Suprapubic skin (tissue), 4 donors: ENCODE measurements at places on chromosomes 7 and 10. TPM values are rescaled to one million over a fixed set of nuclear protein-coding genes. Genes with fewer than 3 reads are reported as not detected.

SLC16A12 gene
- total RNA-seq = 1.4 TPM

GRCh38 chr10:132506711-132507408 lies 30.7 kb upstream of the INPP5A start:
- H3K4me1 ChIP-seq = peaks cover 12% of the 10 kb centered on the region
- no peak overlapping the region for H3K4me3 ChIP-seq
- H3K36me3 ChIP-seq = no peaks in the 10 kb centered on the region
- no peak overlapping the region for H3K27ac ChIP-seq
- peak; percentile 58 for DNase-seq
- peaks cover 4% of the 10 kb centered on the region for H3K27me3 ChIP-seq

DNA sequence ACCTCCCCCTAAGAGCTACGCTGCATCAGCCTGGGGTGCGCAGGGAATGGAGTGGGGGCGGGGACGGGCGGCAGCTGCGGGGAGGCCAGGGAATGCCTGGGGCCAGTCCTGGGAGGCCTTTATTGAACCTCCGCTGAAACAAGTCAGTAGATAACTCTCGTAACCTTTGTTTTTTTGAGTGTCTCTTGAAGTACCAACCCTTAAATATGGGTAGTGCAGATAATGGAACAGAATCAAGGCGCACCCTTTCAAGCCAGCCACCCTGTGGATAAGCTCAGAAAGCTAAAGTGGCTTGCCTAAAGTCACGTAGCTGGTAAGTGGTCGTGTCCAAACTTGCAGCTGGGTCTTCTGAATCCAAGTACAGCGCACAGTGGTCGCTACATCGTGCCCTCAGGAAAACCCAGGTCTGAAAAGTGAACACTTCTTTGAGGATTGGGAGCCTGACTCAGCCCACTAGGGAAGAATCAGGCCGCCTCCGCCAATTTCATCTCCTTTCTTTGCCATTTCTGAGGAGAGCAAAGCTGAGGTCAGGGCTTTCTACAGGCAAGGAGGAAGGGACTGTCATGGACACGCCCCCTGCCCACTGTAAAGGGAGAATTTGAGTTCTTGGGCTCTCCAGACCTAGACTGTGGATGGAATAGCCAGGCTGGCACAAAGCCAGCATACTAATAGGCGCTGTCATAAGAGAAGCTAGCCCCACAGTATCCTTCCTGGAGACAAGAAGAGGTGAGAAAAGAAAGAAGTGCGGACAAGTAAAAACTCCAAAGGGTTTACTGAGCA lies 3.2 kb upstream of the EGR2 start:
- DNase-seq = no peak
- H3K27ac ChIP-seq = no peak overlapping the region
- no peaks in the 10 kb centered on the region for H3K36me3 ChIP-seq
- H3K4me3 ChIP-seq = peak overlapping the region; percentile 68

DNA sequence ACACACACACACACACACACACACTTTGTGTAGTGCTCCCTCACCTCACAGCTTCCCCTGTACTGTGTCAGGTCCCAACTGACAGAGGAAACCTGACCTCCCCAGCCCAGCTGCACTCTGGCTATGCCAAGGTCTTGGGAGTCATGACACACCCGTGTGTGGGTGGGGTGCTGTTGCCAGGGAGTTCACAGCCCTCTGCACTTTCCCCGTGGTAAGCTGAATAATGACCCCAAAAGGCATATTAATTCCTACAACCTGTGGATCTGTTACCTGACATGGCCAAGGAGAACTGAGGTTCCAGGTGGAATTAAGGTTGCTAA lies 8.9 kb upstream of the NANOS1 start:
- H3K27me3 ChIP-seq = no peaks in the 10 kb centered on the region
- no peak for DNase-seq
- no peak overlapping the region for H3K4me3 ChIP-seq
- peaks cover 23% of the 10 kb centered on the region for H3K4me1 ChIP-seq

GRCh38 chr10:37687581-37687980 lies 169.8 kb downstream of the ZNF248 start:
- no peak for DNase-seq
- no peak overlapping the region for H3K27ac ChIP-seq

GNG11 gene
- 3.3 TPM for total RNA-seq

DNA sequence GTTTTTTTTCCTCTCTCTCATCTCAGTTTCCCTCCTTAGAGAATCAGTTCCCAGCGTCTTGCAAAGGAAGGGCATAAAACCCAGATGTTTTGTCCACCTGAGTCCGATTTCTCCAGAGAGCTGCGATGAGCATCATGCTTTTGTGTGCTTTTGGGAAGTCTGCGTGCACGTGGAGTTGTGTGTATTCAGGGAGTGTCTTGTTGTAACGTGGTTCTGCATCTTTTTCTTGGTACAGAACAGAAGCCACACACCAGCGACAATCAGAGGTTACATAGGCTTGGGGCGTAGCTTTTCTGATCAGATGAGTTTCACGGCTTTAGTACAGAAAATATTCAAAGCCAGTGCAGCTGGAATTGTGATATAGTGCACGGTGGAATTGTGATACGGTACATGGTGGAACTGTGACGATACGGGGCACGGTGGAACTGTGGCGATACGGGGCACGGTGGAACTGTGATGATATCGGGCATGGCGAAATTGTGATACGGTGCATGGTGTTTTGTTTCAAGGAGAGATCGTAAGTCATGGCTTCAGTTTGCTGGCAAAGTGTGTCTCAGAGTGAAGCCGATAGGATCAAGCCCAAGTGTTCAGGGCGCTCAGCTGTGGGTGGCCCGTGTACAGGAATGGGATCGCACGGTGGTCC lies 32.8 kb downstream of the FOXK1 start:
- H3K27me3 ChIP-seq = no peaks in the 10 kb centered on the region
- no peak overlapping the region for H3K4me3 ChIP-seq
- peaks cover 10% of the 10 kb centered on the region for H3K36me3 ChIP-seq
- peaks cover 53% of the 10 kb centered on the region for H3K4me1 ChIP-seq
- no peak overlapping the region for H3K27ac ChIP-seq

GRCh38 chr7:70701477-70701876 lies 430.5 kb upstream of the GALNT17 start:
- no peak overlapping the region for H3K27ac ChIP-seq
- no peaks in the 10 kb centered on the region for H3K36me3 ChIP-seq
- DNase-seq = no peak
- H3K4me3 ChIP-seq = no peak overlapping the region

- peaks cover 38% of the 10 kb centered on the region for H3K36me3 ChIP-seq
- peak overlapping the region; percentile 64 for H3K27ac ChIP-seq
- H3K4me1 ChIP-seq = peaks cover 56% of the 10 kb centered on the region
- DNase-seq = no peak
Observed at GRCh38 chr10:71748671-71749191, 24.6 kb downstream of the VSIR start.

SPDYE8 gene
- not detected for total RNA-seq

- no peak overlapping the region for H3K4me3 ChIP-seq
- peak overlapping the region; percentile 38 for H3K27ac ChIP-seq
- peaks cover 8% of the 10 kb centered on the region for H3K4me1 ChIP-seq
- H3K36me3 ChIP-seq = no peaks in the 10 kb centered on the region
- no peaks in the 10 kb centered on the region for H3K27me3 ChIP-seq
Observed at GRCh38 chr7:116582806-116583444, 58.1 kb downstream of the CAV1 start.

DNA sequence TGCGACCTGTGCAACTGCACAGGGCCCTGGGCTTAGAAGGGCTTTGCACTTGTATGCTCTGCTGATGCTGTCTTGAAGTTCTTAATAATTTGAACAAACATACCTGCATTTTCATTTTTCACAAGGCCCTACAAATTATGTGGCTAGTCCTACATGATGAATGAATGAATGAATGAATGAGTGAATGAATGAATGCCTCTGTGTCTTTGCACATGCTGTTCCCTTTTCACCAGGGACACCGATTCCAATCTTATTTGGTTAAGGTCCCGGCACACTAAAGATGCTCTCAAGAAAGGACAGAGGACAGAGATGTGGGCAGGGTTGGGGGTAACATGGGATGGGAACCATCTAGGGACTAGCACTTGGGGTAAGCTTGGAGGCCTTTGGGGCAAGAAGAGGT lies 39.4 kb upstream of the CHST3 start:
- H3K4me3 ChIP-seq = no peak overlapping the region
- peaks cover 35% of the 10 kb centered on the region for H3K4me1 ChIP-seq
- H3K27me3 ChIP-seq = no peaks in the 10 kb centered on the region
- DNase-seq = no peak
- no peaks in the 10 kb centered on the region for H3K36me3 ChIP-seq
- H3K27ac ChIP-seq = no peak overlapping the region

SEMA3C gene
- 46.0 TPM for total RNA-seq
